ENCODE measurements at places on chromosomes 4 and X.

DNA sequence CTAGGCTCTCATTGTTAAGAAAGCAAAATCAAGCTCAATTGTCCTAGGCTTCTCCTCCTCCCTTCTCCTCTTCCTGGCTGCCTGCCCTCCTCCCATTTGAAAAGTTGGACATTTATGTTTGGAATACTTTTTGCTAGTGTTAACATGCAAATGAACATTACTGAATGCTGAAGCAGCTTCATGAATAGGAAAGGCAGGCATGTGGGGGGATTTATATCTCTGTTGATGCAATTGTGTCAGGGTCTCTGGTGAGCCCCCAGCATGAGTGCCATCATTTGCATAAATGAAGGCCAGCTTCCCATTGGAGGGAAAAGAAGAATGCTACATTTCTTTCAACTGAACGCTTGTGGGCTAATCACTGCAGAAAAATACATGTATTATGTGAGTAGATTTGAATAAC is 160.1 kb upstream of the NDST3 start:
- DNase-seq = no peak

- no peak for DNase-seq
These were observed 20.3 kb downstream of the RGS12 start for GRCh38 chr4:3313139-3313538.

DNA sequence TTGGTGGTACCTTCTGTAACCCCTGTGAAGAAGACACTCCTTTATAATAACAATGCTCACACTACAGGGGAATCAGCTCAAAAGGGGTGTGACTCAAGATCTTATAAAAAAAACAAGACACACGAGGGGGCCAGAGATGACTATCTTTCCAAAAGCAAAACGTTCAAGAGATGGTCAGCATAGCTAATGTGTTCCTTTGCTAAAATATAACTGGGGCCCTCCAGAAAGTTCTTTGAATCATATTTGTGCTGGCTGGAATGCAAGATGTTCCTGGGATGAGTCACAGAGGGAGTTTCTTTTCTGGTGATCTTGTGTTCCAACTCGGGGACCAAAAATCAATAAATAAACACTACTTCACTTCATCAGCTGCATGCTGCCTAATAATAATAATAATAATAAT is 46.5 kb downstream of the RAI2 start:
- no peak for DNase-seq

GRCh38 chrX:44891642-44892041 is 18.7 kb downstream of the KDM6A start:
- no peak for DNase-seq

DNA sequence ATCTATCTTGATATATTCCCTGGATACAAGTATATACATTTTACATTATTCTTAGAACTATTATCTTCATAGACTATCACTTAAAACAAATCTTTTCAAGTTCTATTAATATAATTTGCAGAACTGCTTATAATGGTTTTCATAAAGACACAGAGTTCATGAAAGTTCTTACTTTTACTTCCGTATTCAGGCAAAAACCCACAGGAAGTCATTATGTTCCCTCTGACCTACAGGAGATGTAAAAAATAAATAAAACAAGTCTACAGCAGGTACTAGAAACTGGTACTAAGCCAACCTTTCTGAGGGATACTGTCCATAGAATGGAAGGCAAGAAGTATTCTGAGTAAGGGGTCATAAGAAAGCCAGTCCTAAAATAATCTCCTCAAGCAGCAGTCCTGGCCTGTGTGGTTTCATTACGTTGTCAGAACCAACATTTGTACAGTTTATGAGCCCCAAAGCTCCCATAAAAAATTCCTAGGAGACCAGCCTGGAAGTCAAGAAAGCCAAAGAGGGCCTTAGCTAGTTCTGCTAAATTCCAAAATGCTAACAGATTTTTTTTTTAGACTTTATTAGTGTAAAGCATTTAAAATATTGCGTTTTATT is 68.6 kb downstream of the CAMK2D start:
- no peak for DNase-seq

DNA sequence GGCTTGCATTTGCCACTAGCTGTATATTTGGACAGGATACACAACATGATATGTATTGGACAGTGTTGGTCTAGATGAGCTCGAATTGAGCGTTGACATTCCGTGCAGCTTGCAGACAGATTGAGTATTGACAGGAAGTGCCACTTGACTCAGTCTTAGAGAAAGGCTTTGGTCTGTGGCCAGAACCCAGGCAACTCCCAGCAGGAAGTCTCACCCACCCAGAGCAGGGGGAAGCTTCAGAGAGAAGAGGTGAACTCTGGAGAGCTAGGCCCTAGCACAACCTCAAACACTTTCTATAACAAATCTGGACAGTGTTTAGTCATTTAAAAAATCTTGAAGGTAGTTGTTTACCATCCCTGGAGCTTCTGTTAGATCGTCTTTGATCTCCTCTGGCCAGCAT is 280.5 kb downstream of the FBXW7 start:
- DNase-seq = no peak

- DNase-seq = no peak
These were observed 8.4 kb upstream of the FHL1 start for GRCh38 chrX:136138939-136139338.

GRCh38 chrX:136586386-136586785 is 54.4 kb downstream of the VGLL1 start:
- DNase-seq = no peak

GRCh38 chrX:37488323-37488722 is 83.1 kb upstream of the LANCL3 start:
- DNase-seq = no peak

All from muscle of back (tissue), 13 donors.